CD4-positive, alpha-beta T cell treated with Interleukin-15 for 1 hour (primary cell): ENCODE measurements at places on chromosomes 4 and X.

- no peak for DNase-seq
These were observed 467.7 kb downstream of the NKX6-1 start for GRCh38 chr4:84031401-84031800.

DNA sequence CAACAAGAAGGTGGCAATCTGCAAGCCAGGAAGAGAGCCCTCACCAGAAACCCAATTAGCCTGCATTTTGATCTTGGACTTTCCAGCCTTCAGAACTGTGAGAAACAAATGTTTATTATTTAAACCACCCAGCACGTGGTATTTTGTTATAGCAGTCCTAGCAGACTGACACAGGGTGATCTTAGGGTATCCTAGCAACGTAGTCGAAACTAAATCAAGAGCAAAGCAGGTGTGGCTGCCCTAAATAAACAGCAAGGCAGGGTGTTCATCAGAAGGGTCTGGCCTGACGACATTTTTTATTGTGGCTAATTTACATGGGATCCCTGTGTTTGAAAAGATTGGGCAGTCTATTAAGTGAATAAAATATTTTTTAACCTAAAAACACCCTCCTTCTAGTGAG is 198.8 kb downstream of the VEGFC start:
- DNase-seq = no peak

- DNase-seq = no peak
These were observed 222.1 kb downstream of the PCDH18 start for GRCh38 chr4:137310166-137310565.

DNA sequence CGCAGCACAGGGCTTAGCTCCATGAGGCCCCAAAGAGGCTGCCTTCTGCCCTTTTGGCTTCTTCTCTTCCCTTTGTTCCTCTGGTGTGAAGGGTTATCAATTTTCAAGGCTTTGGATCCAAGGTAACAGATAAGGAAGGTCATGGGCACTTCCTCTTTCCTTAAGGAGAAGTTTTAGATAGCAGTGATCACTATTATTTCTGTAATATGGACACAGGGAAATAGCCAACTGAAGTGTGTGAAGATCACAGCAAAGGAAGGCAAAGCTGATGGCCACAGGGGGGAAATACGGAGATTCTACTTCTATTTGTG is 366.8 kb downstream of the UNC5C start:
- no peak for DNase-seq

GRCh38 chrX:30248854-30249253 is 1.9 kb downstream of the MAGEB1 start:
- no peak for DNase-seq

DNA sequence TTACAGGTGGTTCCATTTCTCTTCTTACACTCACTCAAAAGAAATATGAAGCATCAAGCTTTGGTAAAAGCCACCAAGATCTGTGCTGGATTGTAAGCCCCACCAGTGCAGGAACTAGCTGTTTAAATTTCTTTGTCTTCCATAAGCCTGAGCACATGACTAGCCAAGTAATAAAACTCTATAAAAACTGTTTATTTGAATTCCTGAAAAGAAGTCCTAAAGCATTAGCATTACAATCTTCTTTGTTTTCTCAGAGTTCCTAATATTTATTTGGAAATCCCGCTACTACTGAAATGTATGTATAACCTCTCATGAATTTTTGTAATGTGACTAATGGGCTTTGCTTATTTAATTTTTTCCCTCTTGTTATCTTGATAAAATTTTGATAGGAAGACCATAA is 65.9 kb downstream of the IQCM start:
- no peak for DNase-seq

GRCh38 chr4:123956204-123956603 is 559.6 kb downstream of the SPRY1 start:
- no peak for DNase-seq

GRCh38 chr4:54400188-54400587 is 171.1 kb downstream of the PDGFRA start:
- DNase-seq = no peak

DNA sequence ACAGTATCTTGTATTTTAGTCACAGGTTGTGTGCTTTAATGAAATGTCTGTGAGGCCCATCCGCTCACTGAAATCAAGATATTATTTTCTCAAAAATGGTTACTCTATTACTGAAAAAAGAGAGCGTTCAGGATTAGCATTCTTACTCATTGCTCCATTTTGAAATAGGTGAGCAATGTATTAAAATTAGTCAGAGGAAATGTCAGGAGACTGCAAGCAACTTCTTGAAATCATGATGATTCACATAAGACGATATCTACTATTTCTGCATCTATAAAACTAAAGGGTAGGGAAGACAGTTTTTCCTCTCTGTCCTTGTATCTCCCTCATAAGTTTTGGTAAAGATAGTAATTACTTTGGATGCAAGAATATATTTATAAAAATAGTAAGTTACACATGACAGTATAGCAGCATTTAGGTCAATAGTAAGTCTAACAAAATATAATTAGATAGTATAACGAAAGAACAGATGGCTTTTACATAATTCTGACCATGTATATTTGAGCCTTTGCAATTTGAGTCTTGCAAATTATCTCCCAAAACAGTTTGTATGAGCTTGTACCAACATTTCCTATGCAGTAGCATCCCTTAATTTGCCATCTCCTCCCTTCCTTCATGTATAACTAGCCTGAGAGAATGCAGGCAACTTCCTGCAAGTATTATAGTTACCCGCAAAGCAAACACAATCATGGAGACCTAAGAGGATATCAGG is 937.8 kb downstream of the PCDH7 start:
- no peak for DNase-seq

DNA sequence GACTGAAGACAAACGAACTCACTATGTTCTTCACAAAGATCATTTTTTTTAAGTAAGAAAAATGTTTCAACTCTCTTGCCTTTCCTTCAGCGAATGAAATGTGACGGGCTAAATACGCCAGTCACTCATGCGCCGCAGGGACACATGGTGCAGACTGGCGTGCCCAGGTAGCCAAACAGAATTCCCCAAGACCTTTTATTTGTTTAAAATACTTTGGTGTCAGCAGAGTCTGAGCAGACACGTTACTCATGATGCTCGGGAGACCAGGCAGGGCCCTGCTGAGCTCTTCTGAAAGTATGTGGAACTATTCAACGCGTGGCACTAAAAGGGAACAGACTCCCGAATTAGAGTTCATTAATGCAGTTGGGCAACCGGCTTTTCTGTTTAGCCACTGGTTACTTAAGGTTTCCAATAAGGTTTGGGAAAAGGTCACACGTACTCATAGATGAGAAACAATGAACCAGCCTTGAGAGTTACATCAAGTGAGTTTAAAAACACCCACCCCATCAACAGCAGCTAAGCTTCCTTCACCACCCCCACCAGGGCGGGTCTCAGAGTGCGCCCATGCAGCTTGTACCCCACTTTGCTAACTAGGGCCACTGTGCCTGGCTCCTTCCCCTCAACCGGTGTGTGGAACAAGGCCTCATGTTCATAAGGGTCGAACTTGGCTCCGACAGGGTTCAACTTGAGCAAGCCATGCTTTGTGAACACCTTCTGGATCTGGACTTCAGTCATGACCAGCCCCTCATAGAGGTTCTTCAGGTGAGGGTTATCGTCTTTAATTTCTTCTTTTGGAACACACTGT is 7.3 kb downstream of the GRPEL1 start:
- DNase-seq = no peak

DNA sequence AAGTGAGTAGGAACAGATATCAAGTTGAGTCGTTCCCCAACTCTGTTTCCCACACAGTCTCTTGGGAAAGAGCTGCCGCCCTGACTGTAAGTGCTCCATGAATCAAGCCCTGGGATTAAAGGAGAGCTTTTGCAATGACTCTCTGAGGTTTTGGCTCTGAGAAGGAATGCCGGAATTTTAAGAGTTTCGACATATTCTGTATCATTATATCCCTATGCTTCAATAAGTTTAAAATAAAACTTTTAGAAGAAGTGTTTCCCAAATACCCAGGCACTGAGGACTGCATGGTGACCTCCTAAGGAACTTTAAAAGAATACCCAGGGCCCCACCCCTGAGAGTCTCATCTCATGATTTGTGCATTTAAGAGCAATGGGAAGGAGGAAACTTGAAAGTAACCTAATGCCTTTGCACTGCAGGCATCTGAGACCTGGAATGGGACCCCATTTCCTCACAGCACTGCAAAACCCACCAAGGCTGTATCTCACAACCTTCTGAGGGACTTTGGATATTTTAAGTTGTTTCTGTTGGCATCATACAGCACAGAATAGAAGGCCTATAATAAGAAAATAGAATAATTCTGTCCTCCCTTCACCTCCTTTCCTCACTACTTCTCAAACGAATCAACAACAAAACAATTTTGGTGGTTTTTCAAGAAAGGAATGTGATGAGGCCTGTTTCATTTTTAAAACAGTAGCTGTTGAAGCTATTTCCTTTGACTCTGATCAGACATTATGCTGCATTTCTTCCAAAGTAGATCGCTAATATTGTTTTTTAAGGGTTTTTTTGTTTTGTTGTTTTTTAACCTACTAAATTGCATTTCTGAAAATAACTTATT is 121.2 kb downstream of the GASK1B start:
- DNase-seq = no peak

DNA sequence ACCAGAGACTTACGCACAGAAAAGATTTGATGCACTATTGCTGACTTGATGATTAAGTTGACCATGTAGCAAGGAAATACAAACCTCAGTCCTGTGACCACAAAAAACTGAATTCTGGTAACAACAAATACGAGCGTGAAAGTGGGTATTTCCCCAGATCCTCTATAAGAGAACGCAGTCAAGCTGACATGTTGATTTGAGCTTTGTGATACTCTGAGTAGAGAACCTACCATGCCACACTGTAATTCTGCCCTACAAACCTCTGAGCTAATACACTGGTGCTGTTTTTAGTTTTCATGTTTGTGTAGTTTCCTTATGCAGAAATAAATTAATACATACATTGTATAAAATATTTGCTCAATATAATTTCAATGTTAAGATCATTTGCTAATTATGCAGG is 565.6 kb upstream of the EPHA5 start:
- DNase-seq = no peak

DNA sequence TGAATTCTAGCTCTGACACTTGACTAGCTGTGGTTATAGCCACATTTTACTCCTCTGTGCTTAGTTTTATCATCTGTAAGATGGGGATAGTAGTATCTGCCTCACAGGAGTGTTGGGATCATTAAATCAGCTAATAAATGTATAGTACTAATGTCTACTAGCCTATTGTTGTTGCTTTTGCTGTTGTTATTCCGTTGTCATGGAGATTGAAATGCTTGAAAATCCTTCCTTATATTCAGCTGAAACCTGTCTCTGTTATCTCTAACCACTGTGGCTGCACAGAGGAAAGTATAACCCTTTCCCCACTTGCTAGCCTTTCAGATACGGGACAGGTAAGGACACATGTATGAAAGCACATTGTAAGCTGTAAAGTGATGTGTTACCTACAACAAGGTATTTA is 33.9 kb downstream of the CLCN5 start:
- DNase-seq = no peak

GRCh38 chrX:93637591-93637990 is 35.8 kb downstream of the NAP1L3 start:
- no peak for DNase-seq

- DNase-seq = no peak
These were observed 16.9 kb upstream of the PDLIM3 start for GRCh38 chr4:185552254-185552653.

- DNase-seq = no peak
These were observed 98.6 kb downstream of the PSAPL1 start for GRCh38 chr4:7336067-7336569.

DNA sequence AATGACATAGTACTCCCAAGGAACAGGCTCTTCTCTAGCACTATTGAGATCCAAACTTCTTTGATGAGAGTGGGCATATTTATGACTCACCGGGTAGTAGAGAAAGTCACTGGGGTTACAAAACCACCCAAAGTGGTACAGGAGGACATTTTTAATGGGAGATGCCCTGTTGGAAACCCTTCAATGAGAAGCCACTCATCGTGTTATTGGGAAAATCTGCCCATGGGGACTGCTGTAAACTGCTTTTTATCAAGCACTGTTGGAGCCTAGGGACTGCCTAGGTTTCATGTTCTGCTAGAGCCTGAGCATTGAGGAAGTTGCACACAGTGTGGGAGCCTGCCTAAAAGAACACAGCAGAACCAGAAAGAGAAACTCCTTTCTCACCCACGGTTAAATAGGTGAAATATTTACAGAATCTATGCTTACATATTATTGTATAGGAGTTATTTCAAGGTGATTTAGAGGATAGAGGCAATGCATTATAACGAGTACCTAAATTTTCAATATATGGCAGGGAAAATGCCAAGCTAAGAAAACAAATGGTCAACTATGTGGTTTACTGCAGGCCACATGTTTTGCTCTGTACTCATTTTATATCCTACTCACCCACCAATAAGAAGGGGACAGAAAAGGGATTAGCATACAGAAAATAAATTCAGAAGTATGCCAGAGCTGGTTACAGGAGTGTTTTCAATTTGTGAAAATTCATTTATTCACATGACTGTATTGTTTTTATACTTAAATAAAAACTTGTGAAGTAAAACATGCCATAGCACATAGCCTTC is 559.1 kb downstream of the FSTL5 start:
- no peak for DNase-seq

DNA sequence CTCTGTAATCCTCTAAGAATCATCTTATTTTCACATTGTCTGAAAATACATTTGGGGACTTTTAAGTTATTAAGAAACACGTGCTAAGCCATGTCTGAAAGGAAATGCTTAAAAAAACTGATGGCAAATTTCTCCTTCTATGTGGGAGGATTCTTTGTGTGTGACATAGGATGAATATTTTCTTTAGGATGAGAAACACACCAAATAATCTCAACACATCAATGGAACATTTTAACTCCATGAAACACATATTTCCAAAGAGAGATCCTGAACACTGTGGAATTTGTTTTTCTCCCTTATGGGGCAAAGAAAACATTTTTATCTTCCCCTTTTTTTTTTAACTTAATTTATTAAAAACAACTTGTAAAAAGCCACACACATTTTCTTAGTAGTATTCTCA is 153.8 kb upstream of the ANKRD50 start:
- no peak for DNase-seq

DNA sequence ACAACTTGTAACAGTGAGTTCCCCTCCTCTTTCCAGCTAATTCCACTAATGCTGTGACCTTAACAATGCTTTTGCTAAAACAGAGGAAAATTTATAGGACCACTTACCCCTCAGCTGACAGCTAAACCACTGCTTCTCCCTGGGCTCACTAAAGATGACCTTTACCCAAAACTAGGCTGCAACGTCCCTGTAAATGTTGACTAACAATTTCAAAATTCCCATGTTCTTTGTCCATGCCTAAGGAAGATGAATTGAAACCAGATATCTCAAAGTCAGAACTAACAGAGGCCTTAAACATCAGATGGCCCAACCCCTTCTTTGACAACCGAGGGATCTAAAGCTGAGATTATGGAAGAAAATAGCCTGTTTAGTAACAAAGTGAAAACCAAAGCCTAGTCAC is 32.5 kb downstream of the AFAP1 start:
- DNase-seq = no peak

DNA sequence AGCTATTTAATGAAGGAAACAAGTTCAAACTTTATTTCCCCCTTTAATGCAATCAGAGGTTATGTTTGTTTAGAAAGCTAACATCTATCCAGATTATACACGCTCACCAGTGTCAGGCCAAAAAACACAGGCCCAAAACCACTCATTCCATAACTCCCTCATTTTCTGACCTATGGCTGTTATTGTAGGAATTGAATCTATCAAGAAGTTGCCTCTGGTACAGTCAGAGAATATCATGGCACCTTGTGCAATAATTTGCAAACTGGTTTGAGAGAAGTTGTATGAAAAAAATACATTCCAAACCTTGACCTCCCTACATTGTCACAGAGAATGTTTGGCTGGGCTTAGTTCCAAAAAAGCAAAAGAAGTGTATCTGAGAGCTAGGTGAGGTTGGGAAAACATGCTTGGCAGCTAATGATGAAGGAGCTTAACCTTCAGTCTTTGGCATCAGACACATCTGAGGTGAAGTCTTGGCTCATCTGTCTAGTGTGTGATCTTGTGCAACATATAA is 591.0 kb downstream of the ANKRD50 start:
- DNase-seq = no peak
